ENCODE measurements at places on chromosomes 7 and 10.

DNA sequence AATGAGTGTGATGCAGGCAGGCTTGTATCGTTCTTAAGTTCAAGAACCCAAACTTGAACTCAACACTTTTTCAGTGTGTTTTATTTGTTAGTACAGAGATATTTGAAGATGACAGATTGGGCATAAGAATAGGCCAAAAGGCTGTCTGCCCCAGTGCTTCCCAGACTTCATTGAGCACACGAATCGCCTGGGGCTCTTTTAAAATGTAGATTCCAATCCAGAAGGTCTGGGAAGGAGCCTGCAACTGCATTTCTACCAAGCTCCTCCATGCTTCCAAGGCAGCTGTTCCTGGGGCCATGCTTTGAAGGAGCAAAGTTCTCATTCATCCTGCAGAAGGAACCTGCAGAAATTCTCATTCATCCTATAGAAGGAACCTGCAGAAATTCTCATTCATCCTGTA lies 114.5 kb upstream of the INSYN2A start:
- DNase-seq: no peak

DNA sequence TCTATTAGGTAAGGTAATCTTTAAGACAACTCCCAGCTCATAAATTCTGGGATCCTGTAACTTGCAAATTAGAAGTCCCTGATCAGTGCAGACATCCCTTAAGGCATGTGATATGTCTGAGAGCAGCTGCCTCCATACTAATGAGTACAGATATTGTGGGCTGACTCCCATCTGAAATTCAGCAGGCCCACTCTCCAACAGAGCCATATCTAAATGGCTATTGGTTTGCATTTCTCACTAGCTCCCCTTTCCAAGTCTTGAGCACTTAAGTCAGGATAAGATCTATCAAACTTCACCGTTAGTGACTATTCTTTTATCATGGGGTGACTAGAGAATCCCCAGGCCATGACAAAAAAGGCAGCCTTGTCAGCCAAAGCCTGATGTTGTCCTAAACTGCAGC lies 785.4 kb downstream of the IPMK start:
- DNase-seq: no peak

DNA sequence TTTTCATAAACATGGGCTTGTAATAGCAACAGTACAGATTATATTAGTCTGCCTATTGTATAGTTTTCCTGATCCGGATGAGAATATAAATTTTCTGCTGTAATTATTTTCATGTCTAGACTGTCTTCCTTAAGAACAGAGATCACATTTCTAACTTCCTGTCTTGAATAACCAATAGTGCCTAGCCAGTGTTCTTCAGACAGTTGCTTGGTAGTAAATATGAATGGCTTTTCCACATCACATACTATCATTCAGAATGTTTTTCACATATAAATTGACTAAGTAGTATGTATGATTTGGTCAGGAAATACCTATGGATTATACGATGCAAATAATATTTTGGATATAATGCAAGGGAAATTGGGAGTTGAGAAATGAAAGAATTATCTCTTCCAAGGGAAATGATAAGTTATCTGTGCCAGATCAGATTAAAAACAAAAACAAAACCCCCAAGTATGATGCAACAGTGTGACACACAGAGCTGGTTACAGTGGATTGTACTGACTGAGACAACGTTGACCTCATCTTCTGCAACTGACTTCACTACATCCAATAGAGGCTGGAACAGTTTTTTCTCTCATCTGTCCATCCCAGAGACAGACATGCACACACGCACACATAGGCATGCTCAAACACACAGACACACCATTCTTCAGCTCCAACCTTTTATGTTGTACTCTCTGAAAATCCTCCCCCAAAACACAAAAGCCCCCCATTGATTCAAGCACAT lies 16.4 kb downstream of the ITGA8 start:
- DNase-seq: no peak

DNA sequence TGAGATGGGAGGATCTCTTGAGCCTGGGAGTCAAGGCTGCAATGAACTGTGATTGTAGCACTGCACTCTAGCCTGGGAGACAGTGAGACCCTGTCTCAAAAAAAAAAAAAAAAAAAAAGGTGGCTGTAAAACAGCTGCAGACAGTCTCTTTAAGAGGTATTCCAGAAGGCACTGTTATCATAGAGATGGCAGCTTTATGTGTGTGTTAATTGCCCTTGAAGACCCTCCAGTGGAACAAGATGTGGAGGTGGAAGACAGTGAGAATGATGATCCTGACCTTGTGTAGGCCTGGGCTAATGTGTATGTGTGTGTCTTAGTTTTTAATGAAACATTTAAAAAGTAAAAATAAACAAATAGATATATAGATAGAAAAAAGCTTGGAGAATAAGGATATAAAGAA lies 66.0 kb downstream of the ZNF487 start:
- no peak for DNase-seq

GRCh38 chr10:48595539-48595932 lies 9.3 kb downstream of the ARHGAP22 start:
- DNase-seq: no peak

DNA sequence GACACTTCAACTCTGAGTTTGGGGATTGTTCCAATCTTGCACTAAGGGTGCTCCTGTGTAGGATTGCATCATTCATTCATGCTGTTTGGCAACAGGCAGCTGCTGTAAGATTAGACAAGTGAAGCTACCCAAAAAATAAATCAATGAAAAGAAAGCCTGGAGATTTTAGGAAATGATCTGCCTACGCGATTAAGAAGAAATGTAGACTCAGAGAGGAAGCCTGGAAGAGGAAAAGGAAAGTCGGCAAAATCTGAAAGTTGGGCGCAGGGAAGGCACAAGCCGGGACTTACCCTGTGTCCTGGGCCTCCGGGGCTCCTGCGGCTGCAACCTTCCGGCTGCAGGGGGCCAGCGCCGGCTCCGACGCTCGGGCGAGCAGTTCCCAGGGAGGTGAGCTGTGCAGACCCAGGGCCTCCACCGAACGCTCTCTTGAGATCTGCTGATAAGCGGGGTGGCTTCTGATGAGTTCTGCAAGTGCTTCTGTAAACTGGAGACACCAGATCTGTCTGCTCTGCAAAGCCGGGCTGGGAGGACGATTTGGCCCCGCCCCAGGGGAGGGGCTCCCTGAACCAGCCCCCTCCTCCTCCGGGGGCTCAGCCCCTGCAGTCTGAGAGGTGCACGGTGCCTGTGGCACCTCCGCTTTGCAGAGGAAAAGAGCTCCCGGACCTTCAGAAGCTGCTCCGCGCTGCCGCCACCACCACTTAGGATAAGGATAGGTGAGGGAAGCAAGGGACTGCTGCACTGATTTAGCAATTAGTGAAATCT lies 17.4 kb downstream of the PSPH start:
- DNase-seq: peak; percentile 58

GRCh38 chr7:146424084-146424483 lies 307.5 kb downstream of the CNTNAP2 start:
- DNase-seq: no peak

GRCh38 chr7:15049157-15049556 lies 146.6 kb upstream of the DGKB start:
- no peak for DNase-seq

- DNase-seq: no peak
Observed at GRCh38 chr7:108660465-108660864, 90.8 kb downstream of the DNAJB9 start.

Measured in substantia nigra (tissue), 51 donors.